ENCODE measurements at places on chromosomes 1 and 21. TPM values are rescaled to one million over a fixed set of nuclear protein-coding genes. Genes with fewer than 3 reads are reported as not detected.

LHX8 gene
- total RNA-seq, result not detected

GRCh38 chr1:92218559-92218958, 844 bp downstream of the C1orf146 start:
- DNase-seq, result no peak

DNA sequence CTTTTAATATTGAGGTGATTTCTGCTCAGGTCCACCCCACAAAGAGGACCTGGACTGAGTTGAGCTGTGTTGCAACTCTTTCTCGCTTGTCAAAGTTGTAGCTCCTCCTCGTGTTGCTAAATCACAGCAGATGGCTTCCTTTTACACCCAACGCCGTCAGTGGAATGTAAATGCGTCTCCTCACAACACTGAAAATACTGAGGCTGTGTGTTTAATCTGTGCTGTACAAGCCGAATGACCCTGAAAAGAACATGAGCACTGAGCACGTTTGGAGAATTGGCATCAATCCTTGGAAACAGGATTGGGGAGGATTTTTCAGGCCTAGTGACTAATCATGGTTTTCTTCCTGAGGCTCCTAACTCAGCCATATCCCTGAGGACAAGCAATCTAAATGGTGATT, 196.0 kb downstream of the CRB1 start:
- no peak for DNase-seq

TCHH gene
- total RNA-seq, result not detected

AIRE gene
- not detected for total RNA-seq

DNA sequence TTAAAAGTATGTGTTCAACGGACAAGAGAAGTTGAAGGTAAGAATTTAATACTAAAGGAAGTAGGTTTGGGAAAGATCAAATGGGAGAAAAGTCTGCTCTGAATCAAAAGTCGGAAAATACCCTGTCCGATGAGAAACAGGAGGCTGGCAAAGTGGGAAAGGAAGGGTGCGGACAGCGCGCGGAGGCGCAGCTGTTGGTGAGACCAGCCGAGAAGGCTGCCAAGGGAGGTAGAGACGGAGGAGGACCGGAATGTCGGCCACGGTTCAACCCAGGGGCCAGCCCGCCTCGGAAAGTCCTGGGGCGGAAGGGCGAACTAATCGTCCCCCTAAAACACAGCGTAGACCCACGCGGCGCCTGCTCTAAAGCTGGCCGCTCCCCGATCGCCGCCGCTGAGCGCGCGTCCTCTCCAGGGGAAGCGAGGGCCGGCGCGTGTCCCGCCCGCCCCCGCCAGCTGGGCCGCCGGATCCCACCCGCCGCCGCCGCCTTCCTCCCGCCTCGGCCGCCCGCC, 639 bp upstream of the SPATA1 start:
- DNase-seq, result no peak

PRMT6 gene
- 7.1 TPM for total RNA-seq

DNA sequence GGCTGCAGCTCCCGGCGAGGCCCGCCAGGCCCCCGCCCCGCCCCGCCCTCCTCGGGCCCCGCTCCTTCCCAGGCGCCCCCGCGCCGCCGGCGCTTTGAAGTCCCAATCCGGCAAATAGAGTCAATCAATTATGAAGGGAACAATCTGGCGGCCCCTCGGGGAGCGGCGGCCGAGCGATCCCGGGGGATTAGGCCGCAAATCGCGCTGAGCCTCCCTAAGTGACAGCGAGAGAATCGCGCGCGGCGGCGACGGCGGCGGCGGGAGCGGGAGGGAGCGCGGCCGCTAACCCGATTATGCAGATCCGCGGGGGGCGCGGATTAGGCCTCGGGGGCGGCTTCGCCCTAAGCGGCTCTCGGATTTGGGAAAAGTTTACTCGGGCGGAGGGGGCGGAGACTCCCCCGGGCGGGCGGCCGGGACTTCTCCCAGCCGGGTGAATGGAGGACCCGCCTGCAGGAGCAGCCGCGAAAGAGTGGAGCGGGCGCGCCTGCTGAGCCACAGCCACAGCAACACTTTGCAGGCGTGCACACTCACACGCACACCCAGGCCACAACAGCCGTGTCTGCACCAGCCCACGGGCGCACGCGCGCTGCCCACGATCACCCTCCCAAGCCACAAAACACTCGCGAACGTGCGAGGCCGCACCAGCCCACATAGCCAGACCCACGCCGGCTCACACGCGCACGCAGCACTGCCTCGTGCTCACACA, 23.0 kb upstream of the DMBX1 start:
- peak; percentile 27 for DNase-seq

GRCh38 chr1:56054959-56055358, 524.4 kb downstream of the PLPP3 start:
- DNase-seq, result no peak

- no peak for DNase-seq
Measured at GRCh38 chr1:179938752-179939151, 15.9 kb upstream of the CEP350 start.

CD244 gene
- total RNA-seq, result 1.4 TPM

RGS13 gene
- not detected for total RNA-seq

- no peak for DNase-seq
Measured at GRCh38 chr1:73701826-73702225, 496.1 kb downstream of the LRRIQ3 start.

DEPDC1 gene
- total RNA-seq, result 23.7 TPM

GRCh38 chr21:28257276-28257675, 735.4 kb downstream of the LTN1 start:
- no peak for DNase-seq

- no peak for DNase-seq
Measured at GRCh38 chr1:32953495-32953894, 11.1 kb downstream of the RNF19B start.

DNA sequence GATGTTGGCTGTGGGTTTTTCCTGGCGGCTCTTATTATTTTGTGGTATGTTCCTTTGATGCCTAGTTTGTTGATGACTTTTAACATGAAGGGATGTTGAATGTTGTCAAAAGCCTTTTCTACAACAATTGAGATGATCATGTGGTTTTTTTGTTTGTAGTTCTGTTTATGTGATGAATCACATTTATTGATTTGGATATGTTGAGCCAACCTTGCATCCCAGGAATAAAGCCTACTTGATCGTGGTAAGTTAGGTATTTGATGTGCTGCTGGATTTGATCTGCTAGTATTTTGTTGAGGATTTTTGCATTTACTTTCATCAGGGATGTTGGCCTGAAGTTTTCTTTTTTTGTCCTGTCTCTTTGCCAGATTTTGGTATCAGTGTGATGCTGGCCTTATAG, 28.5 kb downstream of the CD55 start:
- no peak for DNase-seq

Measured in activated T-cell treated with anti-CD3 and anti-CD28 coated beads, Interleukin-2, amount 50 U/mL, for 72 hours (primary cell).